HFFc6 (cell line): ENCODE measurements at places on chromosomes 12 and 14. TPM values are rescaled to one million over a fixed set of nuclear protein-coding genes. Genes with fewer than 3 reads are reported as not detected.

The BIN2 gene
- total RNA-seq = not detected in 3 replicates

The TAMALIN gene
- total RNA-seq = 0.15 to 0.89 TPM (median 0.59 TPM) in 3 replicates

The NELL2 gene
- not detected in 3 replicates for total RNA-seq

The PRR4 gene
- 1.0 to 1.3 TPM (median 1.2 TPM) in 3 replicates for total RNA-seq

The AGAP2 gene
- 0.12 to 0.15 TPM (median 0.14 TPM) in 3 replicates for total RNA-seq

The MMP14 gene
- 293 to 319 TPM (median 316 TPM) in 3 replicates for total RNA-seq

GRCh38 chr12:12520273-12520672, 42.4 kb downstream of the DUSP16 start:
- DNase-seq = no peak

- no peak for DNase-seq
Observed at GRCh38 chr14:22427771-22428231, 161.2 kb downstream of the DAD1 start.

DNA sequence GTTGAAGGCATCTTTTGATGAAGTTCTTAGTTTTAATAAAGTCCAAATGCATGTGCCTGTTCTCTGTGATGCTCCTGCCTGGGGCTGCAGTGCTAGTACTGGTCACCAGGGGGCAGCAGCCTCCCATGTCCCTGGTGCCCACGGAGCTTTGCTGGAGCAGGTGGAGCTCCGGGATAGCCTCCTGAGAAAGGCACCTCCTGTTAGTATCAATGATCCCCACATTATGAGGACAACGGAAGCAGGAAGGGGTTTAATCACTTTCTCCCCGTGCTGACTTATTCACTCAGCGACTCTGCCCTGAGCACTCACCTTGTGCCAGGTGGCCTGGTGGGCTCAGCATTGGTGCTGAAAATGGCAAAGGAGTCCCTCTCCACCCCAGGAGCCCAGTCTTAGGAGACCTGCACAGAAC, 123.0 kb upstream of the PZP start:
- peak; percentile 43 for DNase-seq

DNA sequence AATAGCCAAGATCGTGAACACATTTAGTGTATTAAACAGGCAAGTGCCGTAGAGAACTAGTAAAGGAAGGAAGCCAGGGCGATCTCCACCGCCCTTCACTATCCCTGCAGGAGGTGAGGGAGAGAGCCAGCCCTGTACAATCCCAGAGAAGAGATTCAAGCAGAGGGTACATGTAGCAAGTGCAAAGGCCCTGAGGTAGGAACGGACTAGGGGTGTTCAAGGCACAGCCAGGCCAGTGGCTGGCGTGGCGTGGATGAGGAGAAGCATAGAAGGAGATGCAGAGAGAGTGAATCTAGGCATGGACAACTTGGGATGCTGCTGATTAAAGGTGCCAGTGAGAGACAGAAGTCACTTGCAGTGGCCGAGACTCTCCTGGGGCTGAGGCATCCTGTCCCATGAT, 39.1 kb upstream of the ESRRB start:
- DNase-seq = no peak

- peak; percentile 59 for DNase-seq
Observed at GRCh38 chr14:85529803-85530574, at the start of gene FLRT2. Gene FLRT2, plus strand, starts transcription at chr14:85530144. Its CDS starts 91,371 bp downstream, at chr14:85621515.

DNA sequence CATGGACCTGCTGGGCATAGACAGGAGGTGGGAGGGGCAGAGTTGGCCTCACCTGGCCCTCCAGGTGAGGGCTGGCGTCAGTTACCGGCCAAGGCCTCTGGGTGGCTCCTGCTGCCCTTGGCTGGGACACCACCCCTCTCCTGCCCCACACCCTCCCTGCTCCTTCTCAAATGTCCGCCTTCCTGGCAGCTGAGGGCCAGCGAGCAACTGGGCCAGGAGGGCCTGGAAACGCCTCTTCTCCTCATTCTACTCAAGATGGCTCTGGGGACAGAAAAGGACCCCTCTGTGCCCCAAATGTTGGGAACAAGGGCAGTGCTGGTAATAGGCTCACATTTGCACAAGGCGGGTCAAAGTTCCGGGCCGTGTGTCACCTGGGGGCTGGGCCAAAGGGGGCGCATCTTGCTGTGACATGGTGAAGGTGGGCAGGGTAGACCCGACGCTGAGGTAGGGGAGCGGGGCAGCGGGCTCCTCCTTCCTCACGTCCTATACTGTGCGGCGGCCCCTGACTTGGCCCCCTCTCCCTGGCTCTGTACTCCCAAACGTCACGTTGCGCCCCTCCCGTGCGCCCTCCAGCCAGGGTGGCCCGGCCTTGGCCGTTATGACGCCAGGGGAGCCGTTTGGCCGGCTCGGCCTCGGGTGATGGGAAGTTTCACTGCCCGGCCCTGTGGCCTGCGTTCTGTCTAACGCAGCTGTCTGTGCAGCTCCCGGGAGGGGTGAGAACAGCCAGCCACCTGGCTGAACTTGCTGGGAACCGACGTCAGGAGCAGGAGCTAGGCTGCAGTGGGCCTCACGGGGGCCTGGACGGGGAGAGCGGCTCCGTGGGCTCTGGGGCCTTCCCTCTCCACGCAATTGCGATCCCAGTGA, 18.0 kb upstream of the DLK1 start:
- no peak for DNase-seq

- DNase-seq = no peak
Observed at GRCh38 chr12:75844049-75844770, 187.4 kb downstream of the PHLDA1 start.

- no peak for DNase-seq
Observed at GRCh38 chr12:85617307-85618091, 218.7 kb downstream of the RASSF9 start.

DNA sequence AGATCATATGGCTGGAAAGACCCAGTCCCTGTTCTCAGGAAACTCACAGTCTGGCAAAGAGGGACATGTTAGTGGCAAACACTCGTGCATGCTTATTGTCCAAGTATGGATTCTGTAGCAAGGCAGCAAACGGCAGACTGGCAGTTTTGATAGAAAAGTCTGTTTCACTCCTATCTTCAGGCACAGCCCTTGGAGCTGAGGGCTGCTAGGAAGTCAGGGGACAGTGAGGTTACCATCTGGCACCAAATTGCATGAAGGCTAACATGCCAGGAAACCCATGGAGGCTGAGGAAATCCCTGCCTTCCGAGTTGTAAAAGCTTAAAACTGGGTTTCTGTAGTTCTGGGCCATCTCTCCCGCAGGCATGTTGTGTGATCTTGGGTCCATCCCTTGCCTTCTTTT, 32.9 kb downstream of the CALM1 start:
- no peak for DNase-seq

DNA sequence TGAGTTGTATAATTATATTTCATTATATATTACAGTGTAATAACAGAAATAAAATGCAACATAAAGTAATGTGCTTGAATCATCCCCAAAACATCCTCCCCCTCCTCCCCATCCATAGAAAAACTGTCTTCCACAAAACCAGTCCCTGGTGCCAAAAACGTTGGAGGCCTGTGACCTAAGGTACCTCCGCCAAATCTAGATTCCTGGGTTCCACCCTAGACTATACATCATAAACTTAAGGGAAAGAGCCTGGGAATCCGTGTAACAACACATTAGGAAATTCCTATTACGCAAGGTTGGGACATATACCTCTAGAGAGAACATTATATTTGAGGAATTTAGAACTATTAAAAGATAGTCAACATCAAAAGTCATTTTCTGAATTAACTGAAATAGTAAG, 38.0 kb downstream of the SPPL3 start:
- DNase-seq = no peak

GRCh38 chr12:111894556-111894955, 52.5 kb downstream of the MAPKAPK5 start:
- no peak for DNase-seq

- DNase-seq = no peak
Observed at GRCh38 chr12:128983371-128983770, 130.1 kb downstream of the GLT1D1 start.

GRCh38 chr12:117155278-117156060, 34.8 kb downstream of the FBXO21 start:
- peak; percentile 22 for DNase-seq

- no peak for DNase-seq
Observed at GRCh38 chr12:109423392-109423791, 53.7 kb downstream of the KCTD10 start.

DNA sequence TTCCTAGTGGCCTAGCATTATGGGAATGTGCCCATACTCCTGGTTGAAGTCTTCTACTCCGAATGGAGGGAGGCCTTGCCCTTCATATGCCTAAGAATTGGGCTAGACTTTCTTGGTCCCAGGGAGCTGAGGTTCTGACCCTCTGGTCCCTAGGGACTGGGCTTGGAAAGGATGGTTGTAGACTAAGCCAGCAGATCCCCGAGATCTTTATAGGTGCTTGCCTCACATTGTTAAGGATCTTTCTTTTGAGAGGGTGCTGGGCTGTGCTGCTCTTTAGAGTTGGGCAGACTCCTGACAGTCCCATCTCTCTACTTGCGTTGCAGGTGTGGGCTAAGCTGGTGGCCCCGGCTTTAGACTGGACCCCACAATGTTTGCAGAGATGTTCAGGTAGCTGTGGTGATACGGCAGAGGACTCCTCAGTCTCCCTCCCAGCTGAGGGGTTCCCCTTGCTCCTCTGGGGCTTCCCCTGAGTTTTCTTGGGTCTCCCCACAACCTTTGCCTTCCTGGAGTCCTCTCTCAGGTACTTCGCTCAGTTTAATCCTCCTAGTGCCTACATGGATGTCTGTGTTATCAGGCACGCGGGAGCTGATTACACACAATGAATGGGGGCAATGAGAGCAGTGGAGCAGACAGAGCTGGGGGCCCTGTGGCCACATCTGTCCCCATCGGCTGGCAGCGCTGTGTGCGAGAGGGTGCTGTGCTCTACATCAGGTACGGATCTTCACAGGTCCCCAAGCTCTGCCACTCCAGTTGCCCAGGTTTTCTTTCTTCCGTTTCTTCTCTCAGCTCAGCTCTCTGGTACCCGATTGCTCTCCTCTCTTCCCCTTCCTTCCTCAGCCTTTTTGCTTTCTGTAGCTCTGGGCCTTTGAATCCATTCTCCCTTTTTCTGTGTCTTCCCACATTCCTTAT, 1.3 kb downstream of the MBD6 start:
- no peak for DNase-seq

DNA sequence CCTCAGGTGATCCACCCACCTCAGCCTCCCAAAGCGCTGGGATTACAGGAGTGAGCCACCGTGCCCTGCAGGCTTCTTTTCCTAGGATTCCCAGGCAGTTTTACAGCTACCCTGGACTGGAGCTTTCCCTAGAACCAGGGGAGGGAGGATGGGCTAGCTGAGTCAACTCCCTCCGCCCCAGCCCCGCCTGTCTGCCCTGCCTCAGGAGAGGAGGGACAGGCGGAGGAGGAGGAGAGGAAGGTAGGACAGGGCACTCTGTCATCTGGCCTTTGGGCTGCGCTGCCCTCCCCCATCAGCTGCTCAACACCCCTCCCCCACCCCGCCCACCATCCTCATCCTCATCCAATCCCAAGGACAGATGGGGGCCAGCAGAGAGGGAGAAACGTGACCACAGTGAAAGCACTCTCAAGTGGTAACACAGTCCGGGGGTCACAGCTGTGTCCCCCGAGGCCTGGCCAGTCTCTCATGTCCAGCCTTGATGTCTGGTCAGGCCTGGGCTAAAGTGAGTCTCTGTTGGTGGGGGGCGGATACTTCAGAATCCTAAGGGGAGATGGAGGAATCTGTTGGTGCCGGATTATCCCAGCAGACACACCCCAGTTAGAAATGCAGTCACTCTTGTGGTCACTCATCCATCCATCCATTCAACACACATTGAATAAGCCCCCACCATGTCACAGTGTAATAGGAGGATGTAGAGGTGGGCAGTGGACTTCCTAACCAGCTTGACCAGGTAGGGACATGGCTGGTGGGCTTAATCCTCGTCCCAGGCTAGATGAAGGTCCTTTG, 12.3 kb downstream of the FIGNL2 start:
- DNase-seq = no peak

GRCh38 chr12:19066475-19067001, 63.0 kb upstream of the PLEKHA5 start:
- DNase-seq = no peak

DNA sequence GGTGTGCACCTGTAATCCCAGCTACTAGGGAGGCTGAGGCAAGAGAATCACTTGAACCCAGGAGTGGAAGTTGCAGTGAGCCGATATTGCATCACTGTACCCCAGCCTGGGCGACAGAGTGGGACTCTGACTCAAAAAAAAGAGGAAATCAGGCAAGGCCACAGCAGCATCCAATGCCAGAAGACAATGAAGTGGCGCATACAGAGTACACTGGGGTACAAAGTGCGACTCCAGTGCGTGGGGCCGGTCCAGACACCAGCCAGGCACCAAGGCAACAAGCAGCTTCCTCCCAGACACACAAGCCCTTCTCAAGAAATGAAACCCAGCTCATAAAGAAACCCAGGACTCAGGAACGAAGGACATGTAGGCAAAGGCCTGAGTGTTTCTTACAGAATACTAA, 28.2 kb downstream of the TTC7B start:
- DNase-seq = no peak

GRCh38 chr12:32285489-32285888, 113.9 kb upstream of the FGD4 start:
- DNase-seq = no peak

DNA sequence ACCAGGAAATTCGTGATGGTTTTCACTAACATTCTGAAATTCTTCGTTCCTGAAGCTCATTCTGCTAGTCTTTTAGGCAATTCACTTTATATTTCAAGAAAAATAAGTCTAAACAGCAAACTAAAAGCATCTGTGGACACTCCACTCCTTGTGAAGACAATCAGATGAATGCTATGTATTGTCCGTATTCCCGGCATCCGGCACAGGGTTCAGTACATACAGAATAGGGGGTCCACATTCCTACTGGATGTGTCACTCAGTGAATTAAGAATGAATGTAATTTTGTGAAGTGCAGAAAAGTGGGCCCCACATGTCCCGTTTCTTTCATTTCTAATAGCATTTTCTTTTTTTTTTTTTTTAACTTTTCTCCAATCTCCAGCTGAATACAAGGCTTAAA, 241.3 kb downstream of the GRIN2B start:
- DNase-seq = no peak

- peak; percentile 28 for DNase-seq
Observed at GRCh38 chr12:77133566-77133965, 68.2 kb upstream of the E2F7 start.

DNA sequence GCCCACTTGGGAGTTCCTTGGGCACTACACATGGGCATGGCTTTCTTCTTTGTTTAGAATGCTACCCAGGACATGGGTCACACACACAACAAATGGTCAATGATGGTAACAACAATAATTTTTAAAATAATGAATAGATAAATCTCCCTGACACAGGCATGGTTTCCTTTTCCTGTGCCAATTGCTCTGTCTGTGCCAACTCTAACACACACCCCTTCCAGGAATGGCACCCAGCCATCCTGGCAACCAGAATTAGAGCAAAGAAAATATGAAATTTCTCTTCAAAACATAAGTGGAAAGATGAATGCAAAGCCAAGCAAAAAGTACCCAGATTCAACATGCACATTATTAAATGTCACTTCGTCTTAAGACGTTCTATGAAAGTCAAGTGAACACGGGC, 104.9 kb upstream of the SOX5 start:
- no peak for DNase-seq

- DNase-seq = peak; percentile 96
Observed at GRCh38 chr12:46383654-46384450, 11.3 kb upstream of the SLC38A2 start.
